Epithelial cell of proximal tubule (primary cell): ENCODE measurements at places on chromosomes 2 and 18.

GRCh38 chr2:184683911-184684310, 85.6 kb downstream of the ZNF804A start:
- DNase-seq, result no peak

DNA sequence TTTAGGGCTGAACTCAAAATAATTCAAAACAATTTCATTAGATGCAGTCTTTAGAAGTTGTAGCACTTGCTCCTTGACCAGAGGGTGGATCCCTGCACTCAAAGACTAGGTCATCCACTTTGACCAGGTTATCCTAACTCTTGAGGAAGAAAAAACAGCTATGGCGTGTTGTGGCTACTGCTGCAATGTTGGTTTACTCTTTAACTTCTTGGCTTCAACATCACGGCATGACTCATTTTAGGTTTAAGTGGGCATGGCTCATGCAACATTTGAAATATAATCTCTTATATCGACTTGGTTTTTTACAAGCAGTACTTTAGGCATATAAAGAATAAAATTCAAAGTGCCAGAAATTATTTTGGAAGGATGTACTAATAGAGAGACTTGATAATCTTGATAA, 35.4 kb downstream of the ANKRD29 start:
- peak; percentile 86 for DNase-seq

- no peak for DNase-seq
Observed at GRCh38 chr2:72191441-72191840, 43.8 kb upstream of the CYP26B1 start.

GRCh38 chr2:95018861-95019550, 6.5 kb upstream of the MAL start:
- DNase-seq, result no peak

GRCh38 chr2:88179228-88179679, 9.1 kb downstream of the THNSL2 start:
- DNase-seq, result peak; percentile 72

GRCh38 chr2:69113627-69114026, 100.6 kb downstream of the ANTXR1 start:
- no peak for DNase-seq

DNA sequence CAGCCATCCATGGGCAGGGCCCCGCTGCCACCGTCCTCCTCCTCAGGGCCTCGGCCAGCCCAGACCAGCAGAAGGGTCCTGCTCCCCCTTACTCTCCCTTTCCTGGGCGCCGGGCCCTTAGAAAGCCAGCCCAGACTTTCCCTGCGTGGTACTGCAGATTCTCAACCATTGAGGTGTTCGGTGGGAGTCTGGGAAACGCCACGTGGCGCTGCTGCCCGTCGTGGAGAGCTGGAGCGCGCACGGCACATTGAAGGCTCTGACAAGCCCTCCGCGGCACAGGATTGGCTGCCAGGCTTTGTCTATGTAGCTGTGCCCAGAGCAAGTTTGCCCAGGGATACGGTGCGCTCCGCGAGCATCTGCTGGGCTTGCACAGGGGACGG, 10.4 kb upstream of the KLHL30 start:
- no peak for DNase-seq
